ENCODE measurements at places on chromosomes 1 and 21.
A peak's percentile ranks its signal among the peaks of the same experiment; 100 is the strongest.

DNA sequence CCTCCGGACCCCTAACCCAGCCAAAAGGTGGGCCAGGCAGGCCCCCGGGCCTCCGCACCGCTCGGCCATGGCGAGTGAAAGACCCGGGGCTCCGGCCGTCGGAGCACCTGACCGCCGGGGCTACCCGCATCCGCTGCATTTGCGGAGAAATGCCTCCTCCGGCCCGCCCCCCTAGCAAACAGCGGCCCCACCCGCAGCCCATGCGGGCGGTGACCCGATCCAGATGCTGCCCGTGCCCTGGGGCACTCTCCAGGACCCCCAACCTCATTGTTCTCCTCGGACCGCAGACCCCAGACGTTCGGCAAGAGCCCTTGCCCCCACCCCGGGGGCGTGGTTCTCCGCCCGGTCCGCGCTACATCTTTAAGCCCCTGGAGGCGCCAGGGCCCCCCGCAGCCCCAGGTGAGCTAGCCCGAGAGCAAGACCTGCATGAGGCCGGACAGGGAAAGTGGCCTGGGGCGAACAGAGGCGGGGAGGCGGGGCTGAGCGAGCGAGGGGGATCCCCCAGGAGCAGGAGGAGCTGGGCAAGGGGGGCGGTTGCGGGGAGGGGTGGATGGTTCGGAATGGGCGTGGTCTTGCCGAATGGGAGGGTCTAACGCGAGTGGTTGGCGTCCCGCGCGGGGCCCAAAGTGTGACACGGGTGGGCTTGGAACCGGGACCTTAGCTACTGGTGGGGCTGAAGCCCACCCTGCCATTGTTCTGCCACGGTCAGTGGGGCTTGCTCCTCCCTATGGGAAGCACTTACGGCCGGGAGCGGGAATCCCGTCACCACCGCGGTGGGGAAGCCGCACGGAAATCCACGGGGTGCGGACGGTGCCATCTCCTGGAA is 6.3 kb upstream of the CRYBG2 start:
- no peak for DNase-seq

DNA sequence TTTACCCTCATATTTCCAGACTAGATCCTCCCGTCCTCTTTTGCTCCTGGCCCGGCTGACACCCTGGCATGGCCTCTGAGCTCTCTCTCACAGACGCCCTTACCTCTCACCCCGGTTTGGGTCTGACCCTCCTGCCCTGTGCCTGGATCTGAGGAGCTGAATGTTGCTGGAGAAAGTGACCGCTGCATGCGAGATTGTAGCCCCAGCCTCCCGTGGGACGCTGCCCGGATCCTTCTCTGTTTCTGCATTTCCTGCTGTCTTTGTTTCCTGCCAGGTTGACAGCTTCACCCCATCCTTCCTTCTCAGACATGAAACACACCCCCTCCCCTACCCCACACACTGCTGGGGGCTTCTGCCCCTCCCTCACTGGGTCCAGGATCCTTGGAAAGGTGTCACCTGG is 9.5 kb downstream of the FAM131C start:
- DNase-seq, result no peak

DNA sequence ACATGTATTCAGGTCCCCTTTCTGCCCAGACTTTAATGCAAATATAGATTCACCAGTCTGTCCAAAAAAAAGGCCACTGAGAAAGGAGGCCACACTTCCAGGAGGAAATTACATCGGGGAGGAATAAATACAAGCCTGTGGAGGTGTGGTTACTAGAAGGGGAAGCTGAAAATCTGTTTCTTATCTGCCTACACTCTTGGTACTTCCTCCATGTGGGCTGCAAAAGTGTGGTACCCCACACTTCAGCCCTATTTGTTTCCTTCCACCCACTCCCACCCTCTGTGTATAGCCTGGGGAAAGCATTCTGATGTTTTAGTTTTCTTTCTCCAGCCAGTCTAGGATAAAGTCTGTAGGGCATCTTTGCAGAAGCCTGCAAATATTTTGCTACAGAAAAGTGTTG is 38.4 kb downstream of the UTP25 start:
- DNase-seq, result no peak

- no peak for DNase-seq
Observed at GRCh38 chr1:14500041-14500440, 98.4 kb upstream of the KAZN start.

DNA sequence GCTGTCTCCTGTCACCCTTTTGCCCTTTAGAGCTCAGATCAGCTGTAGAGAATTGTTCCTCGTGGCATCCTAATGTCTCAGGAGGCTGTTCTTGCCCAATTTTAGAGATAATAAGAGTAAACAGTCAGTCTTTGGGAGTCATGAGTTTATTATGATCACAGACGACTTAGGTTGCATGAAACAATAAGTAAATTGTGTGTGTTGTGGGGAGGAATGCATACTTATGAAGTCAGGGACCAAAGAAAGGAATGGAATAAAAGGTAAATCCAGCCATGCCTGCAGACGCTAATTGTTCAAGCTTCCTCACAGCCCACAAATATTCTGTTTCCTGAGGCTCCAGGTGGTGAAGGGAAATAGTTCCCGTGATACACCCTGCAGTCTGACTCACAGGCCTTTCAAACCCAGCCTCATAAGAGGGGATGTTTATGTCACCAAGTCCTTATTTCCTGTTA is 897 bp downstream of the EPHX4 start:
- DNase-seq, result no peak

DNA sequence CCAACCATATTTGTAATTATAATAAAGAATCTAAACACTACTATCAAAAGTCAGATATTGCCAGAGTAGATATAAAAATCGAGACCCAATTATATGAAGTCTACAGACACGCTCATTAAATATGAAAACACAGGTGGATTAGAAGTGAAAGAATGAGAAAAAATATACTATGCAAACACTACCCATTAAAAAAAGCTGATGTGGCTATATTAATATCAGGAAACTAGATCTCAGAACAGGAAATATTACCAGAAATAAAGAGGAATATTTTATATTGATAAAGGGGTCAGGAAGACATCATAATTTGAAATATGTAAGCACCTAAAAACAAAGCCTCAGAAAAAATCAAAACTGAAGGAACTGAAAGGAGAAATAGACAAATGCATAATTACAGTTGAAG is 88.3 kb downstream of the URB2 start:
- no peak for DNase-seq

GRCh38 chr21:27813750-27814149 is 846.9 kb upstream of the ADAMTS5 start:
- no peak for DNase-seq

DNA sequence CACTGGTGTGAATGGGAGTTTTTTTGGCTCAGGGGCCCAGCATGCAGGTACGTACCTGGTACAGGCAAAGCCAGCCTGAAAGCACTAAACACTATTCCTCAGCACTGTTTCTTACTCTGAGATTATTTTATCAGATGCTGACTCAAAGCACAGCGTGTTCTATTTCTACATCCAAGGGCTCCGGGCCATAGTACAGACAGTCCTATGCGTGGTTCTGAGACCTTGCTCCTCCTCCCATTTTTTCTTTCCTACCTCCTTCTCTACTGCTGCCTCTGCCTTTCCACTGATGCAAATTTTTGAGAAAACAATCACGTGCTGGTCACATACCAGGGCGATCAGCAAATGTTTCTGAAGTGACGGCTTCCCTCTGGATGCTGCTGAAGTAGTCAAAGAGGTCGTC is 36.3 kb downstream of the PDPN start:
- no peak for DNase-seq

DNA sequence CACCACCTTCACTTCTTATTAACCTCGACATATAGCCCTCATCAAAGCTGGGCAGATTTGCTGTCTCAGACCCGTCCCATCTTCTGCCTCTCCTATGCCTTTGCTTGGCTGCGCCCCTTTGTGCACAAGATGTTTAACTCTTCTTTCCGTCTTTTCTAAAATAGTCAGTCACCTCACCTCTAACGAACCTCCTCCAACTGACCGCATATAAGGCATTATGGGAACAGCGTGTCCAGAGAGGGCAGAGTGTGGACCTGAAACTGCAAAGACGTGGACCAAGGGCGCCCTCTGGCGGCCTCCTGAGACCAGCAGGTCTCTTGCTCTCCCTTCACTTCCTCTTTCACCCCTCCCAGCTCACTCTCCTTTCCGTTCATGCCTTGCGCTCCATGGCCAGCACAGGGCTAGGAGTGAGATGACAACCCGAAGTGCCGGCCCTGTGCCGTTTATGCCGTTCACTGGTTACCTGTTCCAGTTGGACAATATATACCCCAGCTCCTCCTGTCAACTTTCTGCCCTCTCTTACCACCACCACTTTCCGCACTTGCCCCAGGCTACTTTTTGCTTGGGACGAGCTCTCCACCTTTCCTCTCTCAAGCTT is 2.5 kb upstream of the METTL25B start:
- peak; percentile 93 for DNase-seq

- DNase-seq, result no peak
Observed at GRCh38 chr1:228969953-228970800, 234.9 kb downstream of the RHOU start.

GRCh38 chr1:54490361-54491248 is 57.4 kb upstream of the ACOT11 start:
- no peak for DNase-seq

- no peak for DNase-seq
Observed at GRCh38 chr1:53371121-53371666, 43.3 kb upstream of the LRP8 start.

- no peak for DNase-seq
Observed at GRCh38 chr21:25441835-25442234, 165.4 kb downstream of the MRPL39 start.

- no peak for DNase-seq
Observed at GRCh38 chr1:15047237-15047636, 106.3 kb upstream of the TMEM51 start.

- peak; percentile 75 for DNase-seq
Observed at GRCh38 chr1:246117066-246117791, 389.9 kb downstream of the SMYD3 start.

GRCh38 chr21:44461464-44462001 is 6.2 kb downstream of the LRRC3 start:
- DNase-seq, result no peak

DNA sequence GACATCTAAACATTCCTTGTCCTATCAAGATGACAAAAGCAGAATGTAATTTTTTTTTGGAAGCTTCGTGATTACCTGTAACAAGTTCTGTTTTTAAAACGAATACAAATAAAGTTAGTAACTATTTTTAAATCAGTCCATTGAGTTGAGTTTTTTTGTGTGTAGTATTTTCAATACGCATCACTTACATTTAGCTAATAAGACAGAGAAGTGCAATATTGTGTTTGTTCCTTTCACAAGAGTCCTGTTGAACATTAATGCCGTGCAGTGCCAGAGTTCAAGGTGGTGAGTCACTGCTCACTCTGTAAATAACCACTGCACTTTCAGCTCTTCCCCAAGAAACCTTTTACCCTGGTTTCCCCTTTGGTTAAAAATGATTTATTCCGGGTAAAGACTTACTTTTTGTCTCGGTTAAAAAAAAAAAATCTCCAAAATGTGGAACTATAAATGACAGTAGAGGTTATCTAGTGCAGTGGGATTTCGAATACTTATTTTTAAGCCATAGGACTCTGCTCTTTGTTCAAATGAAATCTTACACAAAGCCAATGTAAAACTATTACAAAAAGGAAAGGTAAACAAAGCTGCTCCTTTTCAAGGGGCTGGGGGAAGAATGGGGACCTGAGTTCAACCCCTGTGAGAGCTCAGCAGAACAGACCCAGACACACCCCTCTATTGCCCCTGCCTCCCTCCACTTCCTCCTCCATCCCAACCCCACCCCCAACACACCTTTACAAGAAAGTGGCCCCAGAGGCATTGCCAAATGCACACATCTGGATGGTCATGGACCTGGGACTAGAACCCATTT is 14.8 kb upstream of the NCMAP start:
- DNase-seq, result no peak

DNA sequence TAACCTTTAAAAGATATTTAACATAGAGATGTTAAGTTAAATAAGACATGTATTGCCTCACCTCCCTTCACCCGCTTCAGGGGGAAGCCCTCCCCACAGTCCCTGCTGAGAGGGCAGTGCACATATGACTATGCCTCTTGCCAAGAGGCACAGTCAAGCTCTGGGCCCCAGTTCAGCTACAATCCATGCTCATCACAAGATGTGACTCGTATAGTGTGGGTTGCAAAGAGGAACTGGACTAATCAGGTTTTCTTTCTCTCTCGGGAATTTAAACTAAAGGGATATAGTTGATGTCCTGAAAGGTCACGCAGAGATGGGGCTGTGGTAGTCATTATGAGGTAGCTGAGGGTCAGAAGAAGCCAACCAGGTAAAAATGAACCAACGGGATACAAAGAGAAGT is 35.6 kb downstream of the LYST start:
- no peak for DNase-seq

GRCh38 chr1:24696041-24696755 is 49.0 kb upstream of the CLIC4 start:
- DNase-seq, result no peak

DNA sequence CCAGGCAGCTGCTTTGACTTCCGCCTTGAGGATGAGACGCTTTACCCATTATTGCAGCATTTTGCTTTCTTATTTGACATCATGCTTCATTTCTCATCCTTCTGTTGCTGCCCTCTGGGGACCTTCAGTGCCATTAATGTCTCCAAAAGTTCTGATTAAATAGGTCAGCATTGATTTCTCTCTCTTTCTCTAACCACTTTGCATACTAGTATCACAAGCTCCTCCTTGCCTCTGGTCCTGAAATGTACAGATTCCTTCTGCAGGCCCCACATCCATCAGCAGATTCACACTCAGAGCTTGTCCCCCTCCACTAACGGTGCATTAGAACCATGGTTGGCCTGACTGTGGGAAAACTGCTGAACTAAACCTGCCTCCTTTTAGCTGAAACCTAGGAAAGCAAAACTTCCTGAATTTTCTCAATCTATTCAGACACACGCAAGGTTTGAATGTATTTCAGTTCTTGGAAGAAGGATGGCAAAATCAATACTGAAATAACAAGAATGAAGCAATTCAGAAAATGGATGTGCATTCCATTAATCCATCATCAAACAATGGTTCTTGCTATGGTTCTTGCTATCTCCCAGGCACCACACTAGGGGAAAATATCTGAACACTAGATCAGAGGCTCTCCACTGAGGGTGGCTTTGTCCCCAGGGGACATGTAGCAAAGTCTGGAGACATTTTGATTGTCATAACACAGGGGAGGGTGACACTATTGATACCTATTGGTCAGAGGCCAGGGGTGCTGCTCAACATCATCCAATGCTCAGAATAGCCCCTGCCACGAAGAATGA is 154.5 kb downstream of the PCP4 start:
- no peak for DNase-seq

DNA sequence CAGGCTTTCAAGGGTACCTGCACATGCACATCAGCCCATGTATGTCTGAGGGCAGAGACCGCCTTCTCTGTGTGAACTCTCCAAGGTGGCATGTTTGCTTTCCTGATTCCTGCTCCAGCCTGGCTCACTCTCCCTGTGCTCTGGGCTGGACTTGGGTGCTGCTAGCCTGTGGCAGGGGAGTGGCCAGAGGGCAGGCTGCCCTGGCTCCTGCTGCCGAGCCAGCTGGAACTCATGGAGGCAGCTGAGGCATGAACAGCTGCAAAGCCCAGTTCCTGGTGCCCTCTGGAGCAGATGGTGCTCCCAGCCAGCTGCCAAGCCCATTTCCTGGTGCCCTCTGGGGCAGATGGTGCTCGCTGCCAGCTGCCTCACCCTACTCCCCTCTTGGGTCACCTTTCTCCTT is 7.6 kb downstream of the UBL4B start:
- peak; percentile 17 for DNase-seq

Data from SHP77 treated with DMSO at 0.1 percent for 48 hours (cell line).